ENCODE measurements at places on chromosomes 4 and X. TPM values are rescaled to one million over a fixed set of nuclear protein-coding genes. Genes with fewer than 3 reads are reported as not detected.

GRCh38 chrX:1860936-1861594, 246.2 kb downstream of the ASMT start:
- no peak for DNase-seq

- DNase-seq = no peak
These were observed 244.2 kb downstream of the ANK2 start for GRCh38 chr4:113293674-113294073.

GRCh38 chr4:110130576-110131358, 67.6 kb downstream of the ELOVL6 start:
- DNase-seq = no peak

- DNase-seq = no peak
These were observed 1418.0 kb downstream of the STIM2 start for GRCh38 chr4:28278676-28279075.

- DNase-seq = no peak
These were observed 701.9 kb upstream of the ACTRT1 start for GRCh38 chrX:128754130-128754529.

- no peak for DNase-seq
These were observed 425.4 kb downstream of the BCOR start for GRCh38 chrX:39672405-39672804.

- no peak for DNase-seq
These were observed 179.4 kb upstream of the PACRGL start for GRCh38 chr4:20520901-20521300.

- no peak for DNase-seq
These were observed 107.8 kb downstream of the CCSER1 start for GRCh38 chr4:90234916-90235547.

DNA sequence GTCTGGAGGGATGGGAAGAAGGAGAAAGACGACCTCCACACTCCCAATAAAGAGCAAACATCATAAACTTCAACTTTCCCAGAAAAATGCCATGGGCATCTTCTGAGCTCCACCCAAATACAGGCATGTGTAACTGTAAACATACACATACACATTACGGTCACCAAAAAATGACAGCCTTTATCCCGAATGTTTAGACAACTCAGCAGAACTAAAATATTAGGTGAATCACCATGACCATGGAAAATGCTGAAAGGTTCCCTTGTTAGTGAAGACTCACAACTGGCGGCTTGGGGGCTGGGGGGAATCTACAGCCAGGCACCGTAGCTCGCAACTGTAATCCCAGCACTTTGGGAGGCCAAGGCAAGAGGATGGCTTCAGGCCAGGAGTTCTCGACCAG, 33.0 kb downstream of the PRKX start:
- DNase-seq = no peak

GRCh38 chr4:108049406-108049805, 59.7 kb downstream of the HADH start:
- no peak for DNase-seq

DNA sequence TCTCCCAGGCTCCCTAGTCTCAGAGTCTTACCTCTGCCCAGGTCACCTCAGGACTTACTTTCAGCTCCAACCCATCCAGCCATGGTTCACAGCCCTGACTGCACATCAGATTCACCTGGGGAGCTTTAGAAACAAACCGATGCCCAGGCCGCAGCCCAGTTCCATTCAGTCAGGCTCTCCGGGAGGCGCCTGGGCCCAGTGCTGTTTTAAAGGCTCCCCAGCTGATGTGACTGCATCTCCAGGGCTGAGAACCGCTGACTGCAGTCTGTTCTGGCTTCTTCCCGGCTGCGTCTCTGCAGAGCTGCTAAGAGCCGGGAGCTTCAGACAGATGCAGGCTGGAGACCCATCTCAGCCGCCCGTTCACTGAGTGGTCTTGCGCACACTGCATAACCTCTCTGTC, 44.4 kb upstream of the LGI2 start:
- DNase-seq = no peak

DNA sequence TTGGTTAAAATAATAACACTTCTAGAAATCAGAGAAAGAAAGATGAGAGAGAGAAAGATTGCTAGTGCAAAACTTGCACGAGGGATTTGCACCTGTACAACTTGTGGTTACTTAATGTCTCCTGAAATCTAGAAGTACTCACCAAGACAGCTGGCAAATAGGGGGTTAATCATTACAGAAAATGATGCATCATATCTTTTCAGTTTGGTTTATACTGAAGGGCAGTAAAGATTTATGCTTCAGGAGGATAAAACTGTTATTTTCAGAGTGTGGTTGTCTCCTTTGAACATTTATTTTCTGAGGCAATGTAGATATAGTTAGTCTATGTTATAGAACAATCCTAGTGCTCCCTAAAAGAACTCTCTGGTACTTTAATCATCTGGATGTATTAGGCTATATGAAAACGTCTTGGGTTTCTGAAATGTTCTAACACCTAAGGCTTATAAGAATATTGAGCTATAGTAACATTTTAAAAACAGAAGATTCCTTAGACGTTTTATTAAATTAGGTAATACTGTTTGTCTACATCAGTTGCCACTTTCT, 13.3 kb downstream of the ATOH1 start:
- DNase-seq = no peak

DNA sequence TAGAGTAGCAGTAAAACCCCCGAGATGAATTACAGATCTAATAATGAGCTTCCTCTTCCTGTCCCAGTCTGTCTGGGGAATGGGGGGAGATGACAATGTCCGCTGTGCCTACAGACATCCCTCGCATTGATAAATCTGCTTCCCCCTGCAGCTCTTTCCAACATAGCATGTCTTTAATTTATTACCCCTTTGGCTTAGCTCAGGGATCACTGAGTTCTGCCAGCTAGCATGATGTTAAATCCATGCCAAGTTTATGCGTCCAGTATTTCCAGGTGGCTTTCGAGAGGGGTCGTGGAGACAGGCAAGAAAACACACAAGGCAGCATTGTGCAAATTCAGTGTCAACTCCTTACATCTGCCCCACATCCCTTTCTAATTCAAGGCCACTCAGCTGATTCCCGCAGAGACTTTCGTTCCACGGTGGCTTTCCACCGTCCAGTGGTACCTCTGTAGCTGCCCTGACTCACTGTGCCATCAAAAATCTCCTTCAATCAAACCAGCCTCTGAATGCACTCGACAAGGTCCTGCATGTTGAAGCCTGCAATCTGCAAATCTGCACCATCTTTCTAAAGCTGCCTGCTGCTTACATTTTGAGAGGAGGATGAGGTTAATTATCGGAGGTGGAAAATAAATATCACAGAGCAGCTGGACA, 75.1 kb downstream of the MXRA5 start:
- no peak for DNase-seq

DNA sequence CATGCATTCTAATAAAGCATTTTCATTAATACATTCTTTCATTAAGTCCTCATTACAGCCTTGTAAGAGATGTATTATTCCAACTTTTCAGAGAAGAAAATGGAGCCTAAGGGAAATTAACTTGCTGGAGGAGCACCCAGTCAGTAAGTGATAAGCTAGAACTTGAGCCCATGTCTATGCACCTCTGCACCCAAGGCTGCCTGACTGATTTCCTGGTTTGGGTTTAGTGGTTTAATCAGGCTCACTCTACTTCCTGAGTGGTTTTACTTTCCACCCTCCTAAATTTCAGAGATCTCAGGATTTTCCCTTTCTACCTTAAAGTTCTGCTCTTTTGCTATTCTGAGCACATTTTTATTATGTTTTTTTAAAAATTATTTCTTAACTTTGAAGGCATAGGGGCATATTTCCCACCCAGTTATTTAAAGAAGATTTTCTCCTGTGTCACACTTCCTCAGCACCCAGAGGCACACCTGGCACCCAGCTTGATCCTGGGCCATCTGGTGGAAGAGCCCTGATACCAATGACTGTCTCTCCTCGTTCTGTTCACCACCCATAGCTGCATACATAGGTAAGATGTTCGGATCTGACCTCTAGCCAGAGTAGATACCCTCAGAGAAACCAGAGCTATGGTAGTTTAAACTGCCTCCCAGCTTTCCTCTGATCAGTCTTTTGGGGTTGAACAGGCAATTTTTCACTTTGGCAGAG, 10.4 kb downstream of the CORIN start:
- no peak for DNase-seq

DNA sequence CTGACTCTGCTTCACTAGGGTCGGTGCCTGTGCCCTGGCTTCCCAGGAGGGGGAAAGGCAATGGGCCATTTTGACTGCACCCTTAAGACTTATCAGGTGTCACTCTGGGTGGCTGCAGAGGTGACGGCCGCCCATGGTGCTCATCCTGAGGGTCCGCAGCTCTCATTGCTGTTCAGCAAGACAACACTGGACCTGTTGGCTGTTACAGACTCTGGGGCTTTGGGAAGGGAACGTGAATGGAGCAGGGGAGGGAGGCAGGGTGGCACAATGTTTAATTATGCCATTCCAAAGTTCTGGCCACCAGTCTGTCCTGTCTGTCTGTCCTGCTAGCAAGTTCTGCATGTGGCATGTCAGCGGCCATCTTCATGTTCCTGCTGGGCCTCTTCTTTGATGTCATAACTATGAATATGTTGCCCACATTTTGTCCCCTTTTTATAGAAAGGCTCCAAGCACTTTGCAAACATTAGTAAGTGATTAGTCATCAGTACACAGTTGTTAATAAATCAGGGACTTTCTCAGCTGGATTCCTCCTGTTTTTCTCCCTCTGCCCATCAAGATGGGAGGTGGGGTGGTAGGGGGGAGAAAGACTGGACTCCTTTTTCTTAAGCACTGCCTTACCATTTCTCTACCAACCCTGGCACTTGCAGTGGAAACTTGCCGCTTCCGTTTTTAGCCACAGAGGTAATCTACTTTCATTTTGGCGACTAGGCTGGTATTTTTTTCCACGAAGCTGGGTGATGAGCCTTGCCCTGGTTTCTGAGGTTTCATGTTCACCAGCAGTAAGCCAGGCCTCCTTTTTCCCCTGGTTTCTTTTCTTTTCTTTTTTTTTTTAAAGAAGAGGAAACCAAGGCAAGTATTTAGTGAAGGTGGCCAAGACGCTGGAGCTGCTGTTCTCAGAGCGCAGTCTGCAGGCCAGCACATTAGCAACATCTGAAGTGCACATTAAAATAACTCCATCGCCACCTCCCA, 88.6 kb upstream of the TRIM2 start:
- DNase-seq = no peak

DNA sequence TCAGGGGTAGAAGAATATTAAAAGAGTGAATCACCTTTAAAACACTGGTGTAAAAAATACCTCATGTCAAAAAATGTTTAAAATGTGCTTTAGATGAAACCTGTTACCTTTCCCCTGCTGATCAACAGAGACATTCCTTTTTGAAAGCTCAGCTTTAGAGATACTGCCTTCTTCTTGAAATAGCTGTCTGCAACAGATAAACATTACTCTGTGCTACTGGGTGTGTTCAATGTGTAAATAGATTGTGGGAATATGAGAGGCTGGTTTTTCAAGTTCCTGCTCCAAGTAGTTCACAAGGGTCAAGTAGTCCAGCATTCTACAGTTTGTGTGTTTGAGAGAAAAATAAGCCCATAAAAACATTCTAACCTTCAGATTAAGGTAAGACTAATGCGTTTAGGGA, at the start of gene SYTL5:
TSS of gene SYTL5 (plus strand) at position 263 of the 400 bp plus-strand sequence. CDS start 27,337 bp downstream, outside the sequence.
- DNase-seq = no peak

GRCh38 chr4:91064157-91064853, 937.1 kb downstream of the CCSER1 start:
- DNase-seq = peak; percentile 76

The PDE5A gene
- polyA plus RNA-seq = 78.5 TPM

The GRPR gene
- 0.25 TPM for polyA plus RNA-seq

The FAM156B gene
- 16.5 TPM for polyA plus RNA-seq

The ENPP6 gene
- 0.21 TPM for polyA plus RNA-seq

The RTL5 gene
- polyA plus RNA-seq = 21.2 TPM

The HSD17B13 gene
- polyA plus RNA-seq = 0.60 TPM

Measured in right lung (tissue), 10 donors.